ENCODE measurements at places on chromosomes 12 and 14.

- DNase-seq = no peak
Observed at GRCh38 chr12:70722584-70723343, 85.5 kb upstream of the PTPRB start.

- DNase-seq = no peak
Observed at GRCh38 chr14:31492759-31493498, 5.1 kb upstream of the GPR33 start.

- DNase-seq = peak; percentile 11
Observed at GRCh38 chr14:78104160-78104559, 66.0 kb upstream of the NRXN3 start.

DNA sequence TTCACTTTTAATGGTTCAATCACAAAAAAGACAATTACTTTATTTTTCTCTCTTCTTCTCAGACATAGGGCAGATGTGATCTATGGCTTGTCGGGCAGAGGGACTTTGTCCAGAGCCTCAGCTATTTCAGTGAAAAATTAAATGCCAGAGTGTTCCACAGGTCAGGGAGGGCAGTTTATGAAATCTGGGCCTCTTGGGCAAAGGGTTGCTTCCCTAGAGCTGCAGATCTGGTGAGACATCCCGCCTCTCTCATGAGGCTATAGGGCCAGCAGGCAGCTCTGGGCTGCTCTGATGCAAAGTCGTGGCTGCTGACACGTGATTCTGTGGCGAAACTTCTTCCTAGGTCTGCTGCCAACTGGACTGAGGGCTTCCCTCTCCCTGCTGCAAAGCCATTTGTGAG lies 6.0 kb downstream of the CLMN start:
- no peak for DNase-seq

DNA sequence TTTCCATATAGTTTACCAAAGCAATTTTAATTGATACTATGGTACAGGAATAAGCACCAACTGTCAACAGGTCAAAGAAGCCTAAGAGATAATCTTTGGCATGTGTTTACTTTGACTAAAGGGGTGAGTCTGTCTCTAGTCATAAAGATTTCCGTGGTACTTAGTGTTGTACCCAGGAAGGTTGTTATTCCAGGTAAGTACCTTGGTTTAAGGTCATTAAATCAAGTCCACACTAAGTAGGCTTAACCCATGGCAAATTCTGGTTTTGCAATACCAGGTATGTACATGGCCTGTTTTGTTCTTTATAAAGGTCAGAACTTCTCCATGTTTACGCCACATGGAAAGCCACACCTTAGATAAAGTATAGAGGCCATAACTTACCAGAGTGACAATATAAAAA lies 10.0 kb downstream of the MAX start:
- no peak for DNase-seq

- no peak for DNase-seq
Observed at GRCh38 chr14:55265197-55265596, 6.0 kb upstream of the FBXO34 start.

DNA sequence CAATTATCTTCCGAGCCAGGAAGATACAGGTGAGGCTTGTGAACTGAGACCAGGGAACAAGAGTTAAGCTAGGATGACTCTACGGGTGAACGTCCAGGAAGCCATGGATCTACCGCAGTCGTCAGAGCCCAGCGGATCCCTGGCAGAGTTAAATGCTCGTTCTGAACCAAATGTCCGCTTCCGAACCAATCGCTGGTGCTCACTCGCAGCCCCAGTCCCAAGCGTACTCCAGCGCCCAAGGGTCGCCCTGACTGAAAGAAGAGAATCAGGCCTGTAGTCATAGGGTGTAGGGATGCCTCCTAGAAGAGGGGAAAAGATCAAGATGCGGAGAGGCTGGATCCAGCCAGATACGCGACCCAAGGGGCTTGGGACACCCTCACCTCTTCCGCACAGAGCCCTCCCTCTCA lies 283 bp downstream of the VIPAS39 start:
- peak; percentile 46 for DNase-seq

DNA sequence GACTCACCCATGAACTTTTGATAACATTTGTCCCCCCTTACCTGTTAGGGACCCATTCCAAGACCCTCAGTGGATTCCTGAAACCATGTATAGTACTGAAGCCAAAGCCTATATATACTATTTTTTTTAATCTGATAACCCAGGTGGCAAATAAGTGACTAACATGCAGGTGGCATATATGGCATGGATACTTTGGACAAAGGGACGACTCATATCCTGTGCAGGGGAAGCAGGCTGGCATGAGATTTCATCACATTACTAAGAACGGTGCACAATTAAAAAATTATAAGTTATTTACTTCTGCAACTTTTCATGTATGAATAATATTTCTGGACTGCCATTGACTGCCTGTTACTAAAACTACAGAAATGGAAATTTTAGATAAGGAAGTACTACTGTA lies 880.1 kb upstream of the FBXO33 start:
- DNase-seq = no peak

GRCh38 chr12:57044889-57045288 lies 5.0 kb downstream of the MYO1A start:
- DNase-seq = no peak

- DNase-seq = no peak
Observed at GRCh38 chr12:53941750-53942149, 3.1 kb downstream of the HOXC13 start.

DNA sequence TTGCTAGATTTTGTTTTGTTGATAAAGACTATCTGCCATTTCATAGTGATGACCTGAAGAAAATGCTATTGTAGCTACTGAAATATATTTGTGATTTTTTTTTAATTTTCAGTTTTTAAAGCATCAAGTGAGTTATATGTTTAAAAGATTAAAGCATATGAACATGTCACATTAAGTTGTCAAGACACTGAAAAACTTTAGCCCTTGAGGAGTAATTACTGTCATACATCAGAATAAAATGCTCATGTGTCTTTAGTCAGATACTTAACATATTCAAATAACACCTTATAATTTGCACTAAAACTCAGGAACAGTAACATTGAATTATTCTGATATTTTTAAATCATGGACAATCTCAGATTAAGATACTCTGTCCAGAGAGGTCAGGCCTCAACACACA lies 108.1 kb upstream of the ATXN7L3B start:
- DNase-seq = no peak
